ENCODE measurements at places on chromosomes 11 and 22.

DNA sequence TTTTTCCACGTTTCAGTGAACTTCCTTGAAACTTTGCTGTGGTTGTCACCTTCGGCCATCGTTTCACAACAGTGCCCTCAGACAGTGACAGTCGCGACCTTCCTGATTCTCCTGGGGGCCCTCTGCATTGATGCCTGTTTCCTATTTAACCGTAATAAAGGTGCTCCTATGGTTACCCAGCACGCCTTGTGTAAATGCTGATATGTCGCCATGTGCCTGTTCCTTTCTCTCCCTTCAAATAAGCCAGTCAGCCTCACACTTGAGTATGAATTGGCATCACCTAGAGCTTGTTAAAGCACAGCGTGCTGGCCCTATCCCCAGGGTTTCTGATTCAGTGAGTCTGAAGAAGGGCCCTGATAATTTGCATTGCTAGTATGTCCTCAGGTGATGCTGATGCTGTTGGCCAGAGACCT lies 104.8 kb downstream of the MICAL2 start:
- DNase-seq, result no peak

GRCh38 chr11:13649619-13650018 lies 18.8 kb upstream of the FAR1 start:
- DNase-seq, result no peak

DNA sequence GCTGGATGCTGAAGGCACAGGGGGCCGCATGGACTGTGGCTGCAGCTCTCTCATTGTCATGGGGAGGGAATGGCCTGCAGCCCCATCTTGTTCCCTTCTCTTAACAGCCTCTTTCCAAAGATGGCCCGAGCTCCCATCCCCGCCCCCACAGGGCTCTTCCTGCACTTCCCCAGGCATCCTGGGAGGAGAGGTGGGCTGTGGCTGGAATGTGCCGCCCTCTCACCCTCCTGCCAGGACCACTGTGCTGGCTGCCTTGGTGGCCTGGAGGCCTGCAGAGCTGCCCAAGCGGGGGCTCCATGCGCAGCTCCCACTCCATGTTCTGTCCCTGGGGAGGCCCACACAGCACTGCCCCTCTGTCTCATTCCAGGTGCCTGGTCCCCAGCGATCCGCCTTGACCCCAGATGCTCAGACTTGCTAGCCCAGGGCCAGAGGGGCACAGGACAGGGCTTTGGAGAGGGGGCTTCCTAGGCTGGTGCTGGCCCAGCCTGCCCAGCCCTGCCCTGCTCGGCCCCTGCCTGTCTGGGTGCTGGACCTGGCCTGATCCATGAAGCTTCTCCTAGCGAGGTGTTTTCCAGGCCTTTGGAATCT lies 56.6 kb downstream of the RTN4R start:
- no peak for DNase-seq

DNA sequence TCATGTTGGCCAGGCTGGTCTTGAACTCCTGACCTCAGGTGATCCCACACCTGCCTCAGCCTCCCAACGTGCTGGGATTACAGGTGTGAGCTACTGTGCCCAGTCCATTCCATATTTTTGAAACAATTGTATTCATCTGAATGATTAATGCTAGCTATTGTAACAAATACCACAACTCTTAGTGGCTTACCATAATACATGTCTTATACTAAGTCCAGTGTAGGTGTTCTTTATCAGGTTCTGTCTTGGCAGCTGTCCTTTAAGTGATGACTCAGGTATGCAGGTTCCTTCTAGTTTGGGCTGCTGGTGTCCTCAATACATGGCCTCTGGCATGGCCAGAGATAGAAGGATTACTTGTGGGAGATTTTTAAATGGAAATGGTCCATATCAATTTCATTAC lies 39.0 kb downstream of the UVRAG start:
- DNase-seq, result no peak

DNA sequence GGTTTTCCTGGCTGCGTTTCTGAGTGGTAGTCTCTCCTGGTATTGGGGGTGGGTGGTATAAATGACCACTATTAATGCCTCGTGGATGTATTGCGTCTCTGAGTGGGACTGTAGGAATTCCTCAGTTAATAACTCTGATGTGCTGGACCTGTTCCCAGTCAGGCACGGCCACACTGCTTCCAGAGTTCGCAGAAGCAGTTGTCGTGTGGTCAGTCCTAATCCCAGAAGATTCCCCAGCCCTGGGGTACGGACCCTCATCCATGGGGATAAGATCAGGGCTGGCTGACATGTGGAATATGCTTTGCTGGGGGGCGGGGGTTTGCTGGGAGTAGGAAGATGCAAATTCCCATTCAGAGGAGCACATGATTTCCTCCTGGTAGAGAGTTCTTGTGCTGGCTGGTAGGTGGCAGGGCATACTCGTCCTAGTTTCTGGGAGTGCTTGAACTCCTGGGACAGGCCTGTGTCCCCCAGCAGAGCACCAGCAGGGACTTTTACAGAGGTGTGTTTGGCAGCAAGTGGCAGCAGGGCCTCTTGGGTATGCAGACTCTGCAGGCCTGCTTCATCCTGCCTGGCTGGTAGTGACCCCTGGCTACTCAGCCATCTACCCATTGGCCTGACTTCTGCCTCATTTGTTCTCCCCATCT lies 157.4 kb downstream of the NAV2 start:
- no peak for DNase-seq
